ENCODE measurements at places on chromosomes 7 and 10.

GRCh38 chr10:80407812-80408241 lies 524 bp upstream of the PRXL2A start:
- H3K4me3 ChIP-seq: peak overlapping the region; percentile 78
- peak; percentile 63 for DNase-seq
- H3K27ac ChIP-seq: peak overlapping the region; percentile 99

DNA sequence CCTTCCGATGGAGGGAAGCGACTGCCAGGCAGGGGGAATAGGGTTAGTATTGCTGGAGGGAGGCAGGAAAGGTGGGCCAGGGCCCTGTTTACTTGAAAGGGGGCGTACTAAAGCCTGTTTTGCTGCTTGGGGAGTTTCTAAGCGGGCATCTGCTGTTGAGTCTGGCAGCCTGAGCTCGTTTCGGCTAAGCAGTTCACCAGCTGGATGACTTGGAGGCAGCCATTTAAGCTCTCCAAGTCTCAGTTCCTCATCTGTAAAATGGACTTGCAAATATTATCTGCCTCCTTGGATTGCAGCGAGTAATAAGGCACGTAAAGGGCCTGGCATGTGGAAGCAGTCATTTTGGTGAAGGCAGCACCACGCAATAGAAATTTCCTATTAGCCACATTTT lies 44.0 kb downstream of the LDB3 start:
- peak overlapping the region; percentile 80 for H3K4me3 ChIP-seq
- no peaks in the 10 kb centered on the region for H3K36me3 ChIP-seq
- no peak for DNase-seq
- H3K27me3 ChIP-seq: peaks cover 25% of the 10 kb centered on the region
- H3K4me1 ChIP-seq: peaks cover 14% of the 10 kb centered on the region

DNA sequence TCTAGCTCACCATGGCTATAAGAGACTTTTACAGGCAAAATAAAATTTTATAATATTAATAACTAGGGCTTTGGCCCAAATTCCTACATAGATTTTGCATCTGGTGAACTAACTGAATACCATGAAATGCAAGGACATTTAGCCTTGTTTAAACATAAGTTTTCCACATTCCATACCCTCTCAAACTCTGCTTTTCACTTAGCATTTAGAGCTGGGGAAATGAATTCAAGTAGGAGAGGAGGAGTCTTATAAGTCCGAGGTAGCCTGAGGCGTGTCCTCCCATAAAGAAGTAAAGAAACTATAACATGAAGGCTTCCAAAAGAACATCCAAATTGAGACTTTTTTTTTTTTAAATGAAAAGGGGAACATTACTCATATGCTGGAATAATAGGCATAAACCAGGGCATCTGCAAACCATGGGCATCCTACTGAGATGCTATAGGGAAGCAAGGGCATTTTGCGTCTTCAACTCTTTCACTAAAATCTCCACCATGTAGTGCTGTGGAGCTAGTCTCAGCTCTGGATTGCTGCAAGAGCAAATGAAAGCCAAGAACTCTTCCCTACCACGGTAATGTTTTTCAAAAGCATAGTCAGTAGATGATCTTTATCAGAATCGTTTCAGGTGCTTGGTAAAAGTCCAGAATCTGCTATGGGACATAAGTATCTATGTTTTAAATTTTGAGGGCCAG lies 79.1 kb downstream of the PALS2 start:
- H3K27me3 ChIP-seq: no peaks in the 10 kb centered on the region
- no peaks in the 10 kb centered on the region for H3K4me1 ChIP-seq

DNA sequence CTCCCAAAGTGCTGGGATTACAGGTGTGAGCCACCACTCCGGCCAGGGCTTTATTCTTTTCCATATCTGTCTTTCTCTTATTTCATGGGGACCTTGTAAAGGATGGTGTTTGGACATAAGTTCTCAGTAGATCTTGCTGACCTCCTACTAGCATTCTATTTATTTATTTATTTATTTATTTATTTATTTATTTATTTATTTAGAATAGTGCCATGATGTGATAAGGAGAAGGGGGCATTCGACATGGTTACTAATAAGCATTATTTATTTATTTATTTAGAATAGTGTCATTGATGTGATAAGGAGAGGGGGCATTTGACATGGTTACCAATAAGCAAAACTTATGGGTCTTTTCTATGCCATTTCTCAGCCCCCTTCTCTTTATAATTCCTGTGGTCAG lies 176.9 kb downstream of the LRRC4 start:
- no peak overlapping the region for H3K27ac ChIP-seq
- no peak for DNase-seq
- no peak overlapping the region for H3K4me3 ChIP-seq
- no peaks in the 10 kb centered on the region for H3K27me3 ChIP-seq

GRCh38 chr7:47837826-47838225 lies 110.4 kb downstream of the PKD1L1 start:
- no peak overlapping the region for H3K4me3 ChIP-seq
- no peak overlapping the region for H3K27ac ChIP-seq
- no peak for DNase-seq
- peaks cover 6% of the 10 kb centered on the region for H3K4me1 ChIP-seq
- peaks cover 59% of the 10 kb centered on the region for H3K27me3 ChIP-seq

DNA sequence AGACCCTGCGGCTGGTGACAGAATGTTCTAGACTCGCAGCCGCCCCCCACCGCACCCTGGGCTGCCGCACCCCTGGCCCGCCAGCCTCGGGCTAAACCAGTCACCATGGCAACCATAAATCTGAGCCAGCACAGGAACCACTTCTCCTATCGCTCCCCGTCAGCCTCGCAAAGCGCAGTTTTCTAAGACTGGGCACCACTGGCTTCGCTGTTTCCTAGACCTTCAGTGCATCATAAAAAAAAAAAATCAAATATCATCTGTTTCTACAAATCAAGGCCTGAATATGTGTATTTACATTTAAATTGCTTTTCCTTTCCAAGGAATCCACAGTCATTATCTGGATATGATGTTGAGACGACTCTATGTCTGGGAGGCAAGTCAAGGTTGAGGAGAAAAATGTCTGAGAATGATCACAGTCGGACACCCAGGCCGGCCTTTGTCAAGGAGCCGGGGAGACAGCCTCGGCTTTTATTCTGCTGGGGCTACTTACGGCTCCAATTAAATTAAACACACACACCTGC lies 99.9 kb downstream of the PTPRN2 start:
- H3K4me1 ChIP-seq: no peaks in the 10 kb centered on the region
- no peaks in the 10 kb centered on the region for H3K36me3 ChIP-seq
- H3K4me3 ChIP-seq: no peak overlapping the region
- no peaks in the 10 kb centered on the region for H3K27me3 ChIP-seq
- DNase-seq: no peak
- H3K27ac ChIP-seq: no peak overlapping the region

DNA sequence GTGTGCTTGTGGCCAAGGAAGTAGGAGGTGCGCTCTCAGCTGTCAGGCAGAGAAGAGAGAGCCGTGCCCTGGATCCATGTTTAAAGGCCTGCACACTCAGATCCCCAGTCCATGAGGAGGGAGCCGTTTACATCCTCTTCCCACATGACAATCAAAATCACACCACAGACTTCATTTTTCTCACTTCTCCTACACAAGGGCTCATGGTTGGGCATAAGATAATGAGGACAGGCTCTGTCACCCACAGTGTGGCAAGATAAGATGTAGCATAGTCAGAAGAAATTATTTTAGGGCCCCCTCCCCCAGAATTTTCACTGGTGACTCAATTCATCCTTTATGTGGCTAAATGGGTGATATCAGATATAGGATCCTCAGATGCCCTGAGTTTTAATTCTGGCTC lies 35.9 kb upstream of the INHBA start:
- H3K27ac ChIP-seq: no peak overlapping the region
- H3K36me3 ChIP-seq: no peaks in the 10 kb centered on the region
- no peaks in the 10 kb centered on the region for H3K27me3 ChIP-seq
- DNase-seq: no peak
- H3K4me1 ChIP-seq: no peaks in the 10 kb centered on the region

GRCh38 chr10:68103901-68104300 lies 5.4 kb upstream of the MYPN start:
- no peaks in the 10 kb centered on the region for H3K27me3 ChIP-seq
- H3K4me1 ChIP-seq: no peaks in the 10 kb centered on the region
- no peaks in the 10 kb centered on the region for H3K36me3 ChIP-seq
- DNase-seq: no peak
- no peak overlapping the region for H3K4me3 ChIP-seq

- no peak overlapping the region for H3K27ac ChIP-seq
- DNase-seq: no peak
- H3K36me3 ChIP-seq: no peaks in the 10 kb centered on the region
- H3K27me3 ChIP-seq: no peaks in the 10 kb centered on the region
- no peaks in the 10 kb centered on the region for H3K4me1 ChIP-seq
Observed at GRCh38 chr7:12993025-12993424, 305.6 kb downstream of the ARL4A start.

- DNase-seq: no peak
- H3K4me1 ChIP-seq: no peaks in the 10 kb centered on the region
- H3K4me3 ChIP-seq: no peak overlapping the region
- no peaks in the 10 kb centered on the region for H3K36me3 ChIP-seq
- peaks cover 37% of the 10 kb centered on the region for H3K27me3 ChIP-seq
Observed at GRCh38 chr7:133117452-133117851, 35.6 kb upstream of the CHCHD3 start.

- no peak overlapping the region for H3K27ac ChIP-seq
- no peaks in the 10 kb centered on the region for H3K4me1 ChIP-seq
- H3K36me3 ChIP-seq: no peaks in the 10 kb centered on the region
- no peak for DNase-seq
- no peaks in the 10 kb centered on the region for H3K27me3 ChIP-seq
Observed at GRCh38 chr7:71135663-71136062, 3.7 kb downstream of the GALNT17 start.

GRCh38 chr7:110170841-110171240 lies 920.1 kb upstream of the LRRN3 start:
- no peak overlapping the region for H3K4me3 ChIP-seq
- no peak overlapping the region for H3K27ac ChIP-seq
- DNase-seq: no peak

DNA sequence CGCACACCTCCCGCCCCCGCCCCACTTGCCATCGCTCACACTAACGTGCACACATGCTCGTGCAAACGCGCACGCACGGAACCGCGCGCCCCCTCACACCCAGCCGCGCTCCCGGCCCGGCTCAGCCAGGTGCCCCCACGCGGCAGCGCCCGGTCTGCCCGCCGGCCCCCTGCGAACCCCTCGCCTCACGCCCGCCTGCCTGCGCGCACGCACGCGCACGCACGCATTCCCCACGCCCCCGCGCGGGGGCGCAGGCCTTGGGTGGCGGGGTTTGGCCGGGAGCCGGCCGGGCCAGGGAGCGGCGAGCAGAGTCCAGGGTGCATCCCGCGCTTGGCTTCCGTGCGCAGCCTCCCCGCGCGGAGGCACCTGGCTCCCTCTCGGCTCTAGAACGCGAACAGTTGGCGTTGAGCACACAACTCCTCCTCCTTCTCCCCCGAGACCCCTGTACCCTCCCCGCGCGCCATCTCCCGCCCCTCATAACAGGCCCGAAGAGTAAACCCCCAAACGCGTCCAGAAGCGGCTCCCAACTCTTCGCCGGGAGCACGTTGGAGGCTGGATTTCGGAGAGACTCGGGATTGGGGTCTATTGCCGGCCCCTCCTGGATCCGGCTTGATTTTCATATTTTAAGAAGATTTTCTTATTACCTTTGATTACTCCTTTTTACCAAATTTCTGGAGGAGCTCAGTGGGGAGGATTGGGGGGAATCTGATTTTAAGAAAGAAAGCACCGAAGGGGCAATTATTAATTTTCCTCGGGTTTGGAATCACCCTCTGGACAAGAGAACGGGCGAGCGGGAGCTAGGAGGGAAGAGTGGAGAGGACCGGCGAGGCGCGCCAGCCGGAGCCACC lies 527 bp upstream of the SORCS3 start:
- H3K27me3 ChIP-seq: peaks cover 4% of the 10 kb centered on the region
- DNase-seq: no peak
- no peak overlapping the region for H3K4me3 ChIP-seq

DNA sequence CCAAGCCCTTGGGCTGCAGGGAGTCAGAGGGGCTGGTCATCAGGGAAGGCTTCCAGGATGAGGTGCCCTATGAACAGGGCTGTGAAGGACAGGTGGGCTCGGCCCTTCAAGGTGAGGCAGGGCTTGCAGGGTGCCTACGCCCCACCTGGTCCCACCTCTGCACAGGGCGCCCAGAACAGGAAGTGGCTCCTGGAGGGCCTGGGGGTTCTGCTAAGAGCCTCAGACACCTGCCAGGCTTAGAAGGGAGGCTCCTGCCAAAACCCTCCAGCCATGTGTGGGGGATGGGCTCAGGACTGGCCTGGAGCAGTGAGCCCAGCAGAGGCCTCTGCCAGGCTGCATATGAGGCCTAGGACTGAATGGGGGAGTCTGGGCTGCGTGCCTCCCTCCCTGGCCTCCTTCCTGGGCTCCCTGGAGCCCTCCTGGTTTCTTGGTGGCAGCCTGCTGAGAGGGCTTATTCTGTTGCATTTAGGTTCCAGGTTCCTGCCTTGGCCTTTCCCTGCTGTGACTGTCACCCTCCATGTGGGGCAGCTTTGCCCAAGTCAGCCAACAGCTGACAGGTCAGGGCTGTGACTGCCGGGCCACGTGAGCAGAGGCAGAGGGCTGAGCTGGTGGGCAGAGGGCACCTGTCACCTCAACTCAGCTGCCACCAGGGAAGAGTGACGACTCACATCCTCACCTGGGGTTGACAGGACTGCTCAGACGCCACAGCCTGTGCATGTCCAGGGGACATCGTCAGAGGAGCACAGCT lies 45.2 kb upstream of the MSMB start:
- H3K36me3 ChIP-seq: no peaks in the 10 kb centered on the region
- H3K4me3 ChIP-seq: no peak overlapping the region
- peaks cover 72% of the 10 kb centered on the region for H3K4me1 ChIP-seq
- no peak overlapping the region for H3K27ac ChIP-seq

DNA sequence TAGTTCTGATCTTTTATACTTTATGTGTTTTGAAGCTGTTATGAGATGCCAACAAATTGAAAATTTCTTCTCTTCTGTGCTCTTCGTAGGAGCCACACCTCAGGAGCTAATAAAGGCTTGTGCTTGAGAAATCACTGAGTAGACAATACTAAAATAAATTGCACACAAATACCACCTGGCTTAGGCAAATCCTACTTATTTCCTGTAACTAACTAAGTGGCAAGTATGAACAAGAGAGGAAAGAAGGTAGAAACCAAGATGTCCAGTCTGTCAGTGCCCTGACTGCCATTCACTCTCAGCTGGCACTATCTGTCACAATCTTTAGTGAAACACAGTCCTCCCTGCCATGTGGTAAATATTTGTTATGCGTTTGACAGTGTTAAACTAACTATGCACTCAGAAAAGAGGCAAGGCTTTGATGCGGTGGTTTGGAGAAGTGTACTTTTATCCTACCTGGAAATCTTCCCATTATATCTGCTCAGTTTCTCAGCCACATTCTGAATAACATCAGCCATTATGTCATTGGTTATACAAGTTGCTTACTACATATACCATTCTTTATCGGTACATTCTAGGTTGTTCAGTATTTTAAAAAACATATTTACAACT lies 293.4 kb upstream of the VWC2 start:
- H3K4me3 ChIP-seq: no peak overlapping the region
- H3K36me3 ChIP-seq: no peaks in the 10 kb centered on the region
- no peaks in the 10 kb centered on the region for H3K4me1 ChIP-seq
- no peak for DNase-seq
- H3K27ac ChIP-seq: no peak overlapping the region

All from HepG2 (cell line).